ENCODE measurements at places on chromosomes 3 and 15.

- no peak for DNase-seq
- no peaks in the 10 kb centered on the region for H3K36me3 ChIP-seq
- no peaks in the 10 kb centered on the region for H3K4me1 ChIP-seq
- H3K27ac ChIP-seq: no peak overlapping the region
- H3K27me3 ChIP-seq: no peaks in the 10 kb centered on the region
Observed at GRCh38 chr15:38928431-38928830, 363.8 kb upstream of the RASGRP1 start.

DNA sequence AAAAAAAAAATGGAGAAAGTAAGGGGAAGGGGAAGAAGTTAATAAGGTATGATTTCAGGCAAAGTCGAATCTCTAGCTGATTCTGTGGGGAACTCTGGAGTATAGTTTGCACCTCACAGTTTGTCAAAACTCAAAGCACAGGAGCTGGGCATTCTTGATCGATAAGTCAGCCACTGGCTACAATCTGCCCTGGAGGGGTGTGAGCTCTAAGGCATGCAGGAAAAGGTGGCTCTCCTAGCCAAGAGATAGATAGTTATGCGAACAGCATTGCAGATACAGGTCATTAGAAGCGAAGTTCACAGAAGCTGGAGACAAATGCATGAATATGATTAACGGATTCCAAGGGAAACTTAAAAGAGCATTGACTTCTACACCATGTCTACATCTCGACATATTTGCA is 952.6 kb downstream of the AGBL1 start:
- no peak overlapping the region for H3K4me3 ChIP-seq
- no peaks in the 10 kb centered on the region for H3K27me3 ChIP-seq
- no peaks in the 10 kb centered on the region for H3K36me3 ChIP-seq

DNA sequence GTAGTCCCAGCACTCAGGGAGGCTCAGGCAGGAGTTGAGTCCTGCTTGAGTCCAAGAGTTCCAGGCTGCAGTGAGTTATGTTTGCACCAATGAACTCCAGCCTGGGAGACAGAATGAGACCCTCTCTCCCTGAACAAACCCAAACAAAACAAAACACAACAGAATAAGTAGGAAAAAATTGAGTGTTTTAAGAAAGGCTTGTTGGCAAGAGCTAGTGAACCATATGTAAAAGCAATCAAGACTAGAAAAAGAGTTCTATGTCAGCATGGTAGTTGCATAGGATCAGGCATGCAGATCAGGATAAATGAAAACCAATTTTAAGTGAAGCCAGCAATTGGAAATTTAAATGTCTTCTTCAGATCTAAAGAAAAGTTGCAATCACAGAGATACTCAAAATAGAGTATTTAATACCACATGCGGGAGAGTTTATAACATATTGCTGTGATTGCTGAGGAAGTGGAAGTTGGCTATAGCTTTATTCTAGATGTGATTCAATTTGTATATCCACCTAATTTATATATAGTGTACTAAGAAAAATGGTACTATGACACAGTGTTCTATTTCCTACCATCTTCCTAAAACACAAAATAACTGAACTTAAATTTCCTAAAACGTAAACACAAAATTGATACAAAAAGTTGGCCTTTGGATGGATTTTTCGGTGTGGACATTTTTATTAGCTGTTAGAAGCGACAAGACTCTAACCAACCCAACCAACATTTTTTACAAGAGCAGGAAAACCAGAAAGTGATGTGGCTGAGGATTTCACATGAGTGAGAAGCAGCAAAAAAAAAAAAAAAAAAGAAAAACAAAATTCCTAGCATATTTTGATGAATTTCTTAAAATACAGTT is 101.9 kb upstream of the ROBO1 start:
- H3K27me3 ChIP-seq: no peaks in the 10 kb centered on the region
- H3K4me1 ChIP-seq: no peaks in the 10 kb centered on the region
- no peak for DNase-seq
- H3K36me3 ChIP-seq: no peaks in the 10 kb centered on the region
- H3K27ac ChIP-seq: no peak overlapping the region

GRCh38 chr3:5499404-5499803 is 311.9 kb downstream of the EDEM1 start:
- H3K27me3 ChIP-seq: no peaks in the 10 kb centered on the region
- no peak overlapping the region for H3K27ac ChIP-seq
- DNase-seq: no peak
- H3K4me1 ChIP-seq: no peaks in the 10 kb centered on the region
- H3K36me3 ChIP-seq: no peaks in the 10 kb centered on the region

GRCh38 chr3:184910664-184911063 is 98.7 kb downstream of the VPS8 start:
- peaks cover 10% of the 10 kb centered on the region for H3K36me3 ChIP-seq
- H3K27me3 ChIP-seq: no peaks in the 10 kb centered on the region
- no peak overlapping the region for H3K4me3 ChIP-seq
- no peaks in the 10 kb centered on the region for H3K4me1 ChIP-seq

DNA sequence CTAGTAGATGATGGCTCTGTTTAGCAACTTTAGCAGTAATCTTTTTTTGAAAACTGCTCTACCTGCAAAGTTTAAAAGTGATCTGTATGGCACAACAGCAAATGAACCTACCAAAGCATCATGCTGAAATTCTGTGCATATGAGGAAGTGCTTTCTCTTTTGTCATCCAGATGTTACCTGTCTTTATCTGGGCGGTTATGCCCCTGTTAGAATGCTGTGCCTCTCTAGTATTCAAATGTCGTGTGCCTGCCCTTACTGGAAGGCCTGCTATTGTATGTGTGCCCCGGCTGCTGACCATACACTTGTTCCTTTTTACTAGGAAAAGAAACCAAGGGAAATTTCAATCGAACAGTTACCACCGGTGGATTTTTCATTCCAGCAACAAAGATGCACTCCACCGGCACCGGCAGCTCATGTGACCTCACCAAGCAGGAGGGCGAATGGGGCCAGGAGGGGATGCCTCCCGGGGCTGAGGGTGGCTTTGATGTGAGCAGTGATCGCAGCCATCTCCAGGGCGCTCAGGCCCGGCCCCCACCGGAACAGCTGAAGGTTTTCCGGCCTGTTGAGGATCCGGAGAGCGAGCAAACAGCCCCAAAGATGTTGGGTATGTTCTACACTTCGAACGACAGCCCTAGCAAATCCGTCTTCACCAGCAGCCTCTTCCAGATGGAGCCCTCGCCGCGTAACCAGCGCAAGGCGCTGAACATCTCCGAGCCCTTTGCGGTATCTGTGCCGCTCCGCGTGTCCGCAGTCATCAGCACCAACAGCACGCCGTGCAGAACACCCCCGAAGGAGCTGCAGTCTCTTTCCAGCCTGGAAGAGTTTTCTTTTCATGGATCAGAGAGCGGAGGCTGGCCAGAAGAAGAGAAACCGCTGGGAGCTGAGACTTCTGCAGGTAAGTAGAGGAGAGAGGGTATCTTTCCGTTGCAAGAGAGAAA is 61.6 kb downstream of the TMEM39A start:
- no peaks in the 10 kb centered on the region for H3K27me3 ChIP-seq
- no peak overlapping the region for H3K4me3 ChIP-seq
- DNase-seq: no peak
- no peaks in the 10 kb centered on the region for H3K4me1 ChIP-seq
- H3K36me3 ChIP-seq: peaks cover 5% of the 10 kb centered on the region
- H3K27ac ChIP-seq: no peak overlapping the region

DNA sequence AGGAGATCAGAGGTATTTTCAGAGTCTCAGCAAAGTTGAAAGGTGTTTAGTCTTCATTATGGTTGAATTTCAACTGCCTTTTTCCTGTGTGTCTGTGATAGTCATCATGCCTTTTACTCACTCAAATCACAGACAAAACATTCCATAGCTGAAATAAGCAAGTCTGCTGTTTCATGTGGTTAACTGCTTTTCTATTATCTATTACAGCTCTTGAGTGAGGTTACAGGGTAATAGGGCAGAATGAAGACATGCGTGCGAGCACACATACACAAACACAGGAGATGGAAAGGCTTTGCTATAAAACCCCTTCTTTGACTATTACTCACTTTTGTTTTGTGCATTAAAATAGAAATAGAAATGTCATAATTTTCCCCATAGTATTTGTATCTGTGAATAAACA is 192.6 kb upstream of the RARB start:
- no peaks in the 10 kb centered on the region for H3K36me3 ChIP-seq
- no peaks in the 10 kb centered on the region for H3K4me1 ChIP-seq
- DNase-seq: no peak

DNA sequence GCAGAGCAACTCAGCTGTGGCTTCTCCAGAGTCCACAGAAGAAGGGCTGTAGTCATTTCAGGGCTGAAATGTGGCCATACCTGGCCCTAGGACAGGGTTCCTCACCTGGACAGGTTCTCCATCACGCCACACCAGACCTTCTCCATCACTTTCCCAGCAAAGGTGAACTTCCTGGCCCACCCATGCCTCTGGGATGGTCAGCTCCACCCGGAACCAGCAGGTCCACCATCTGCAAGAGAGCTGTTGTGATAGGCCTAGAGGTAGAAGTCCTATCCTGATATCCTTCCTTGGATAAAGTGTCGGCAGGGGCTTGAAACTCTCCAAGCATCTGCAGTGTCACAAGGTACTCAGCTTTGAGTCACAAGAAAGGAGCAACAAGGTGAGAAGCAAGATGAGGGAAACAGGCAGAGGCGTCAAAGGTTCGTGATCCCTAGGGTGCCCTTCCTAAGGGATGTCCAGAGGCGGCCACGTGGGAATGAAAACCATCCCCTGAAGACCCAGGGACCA is 948 bp downstream of the MAN2C1 start:
- peak overlapping the region; percentile 88 for H3K4me3 ChIP-seq
- H3K36me3 ChIP-seq: peaks cover 46% of the 10 kb centered on the region
- H3K27me3 ChIP-seq: no peaks in the 10 kb centered on the region
- no peak for DNase-seq
- H3K27ac ChIP-seq: peak overlapping the region; percentile 97

GRCh38 chr3:197430934-197431333 is 124.8 kb downstream of the BDH1 start:
- H3K36me3 ChIP-seq: no peaks in the 10 kb centered on the region
- no peak overlapping the region for H3K27ac ChIP-seq
- no peaks in the 10 kb centered on the region for H3K27me3 ChIP-seq

DNA sequence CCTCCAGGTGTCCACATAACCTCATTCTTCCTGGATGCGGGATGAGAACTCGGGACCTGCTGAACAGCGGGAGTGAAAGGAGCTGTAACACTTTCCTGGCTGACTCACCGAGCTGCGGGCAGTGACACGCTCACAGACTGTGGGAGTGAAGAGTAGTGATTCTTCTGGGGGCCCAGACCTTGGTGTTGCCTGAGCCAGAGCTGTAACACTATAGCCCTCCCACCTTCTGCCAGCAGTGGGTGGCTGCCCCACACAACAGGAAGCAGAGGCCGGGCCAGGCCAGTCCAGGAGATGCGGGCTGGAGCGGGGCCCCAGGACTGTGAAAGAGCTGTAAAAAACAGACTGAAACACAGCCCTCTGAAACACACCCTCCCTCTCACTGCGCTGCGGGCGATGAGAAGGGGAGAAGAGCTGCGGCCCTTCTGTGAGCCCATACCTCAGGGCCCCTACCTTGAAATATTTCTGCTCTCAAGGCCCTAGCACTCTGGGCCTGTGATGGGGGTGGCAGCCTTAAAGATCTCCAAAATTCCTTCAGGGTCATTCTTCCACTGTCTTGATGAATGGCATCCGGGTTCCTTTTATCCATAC is 464.0 kb upstream of the CCDC54 start:
- no peak for DNase-seq
- no peaks in the 10 kb centered on the region for H3K4me1 ChIP-seq
- H3K36me3 ChIP-seq: no peaks in the 10 kb centered on the region
- no peak overlapping the region for H3K4me3 ChIP-seq

DNA sequence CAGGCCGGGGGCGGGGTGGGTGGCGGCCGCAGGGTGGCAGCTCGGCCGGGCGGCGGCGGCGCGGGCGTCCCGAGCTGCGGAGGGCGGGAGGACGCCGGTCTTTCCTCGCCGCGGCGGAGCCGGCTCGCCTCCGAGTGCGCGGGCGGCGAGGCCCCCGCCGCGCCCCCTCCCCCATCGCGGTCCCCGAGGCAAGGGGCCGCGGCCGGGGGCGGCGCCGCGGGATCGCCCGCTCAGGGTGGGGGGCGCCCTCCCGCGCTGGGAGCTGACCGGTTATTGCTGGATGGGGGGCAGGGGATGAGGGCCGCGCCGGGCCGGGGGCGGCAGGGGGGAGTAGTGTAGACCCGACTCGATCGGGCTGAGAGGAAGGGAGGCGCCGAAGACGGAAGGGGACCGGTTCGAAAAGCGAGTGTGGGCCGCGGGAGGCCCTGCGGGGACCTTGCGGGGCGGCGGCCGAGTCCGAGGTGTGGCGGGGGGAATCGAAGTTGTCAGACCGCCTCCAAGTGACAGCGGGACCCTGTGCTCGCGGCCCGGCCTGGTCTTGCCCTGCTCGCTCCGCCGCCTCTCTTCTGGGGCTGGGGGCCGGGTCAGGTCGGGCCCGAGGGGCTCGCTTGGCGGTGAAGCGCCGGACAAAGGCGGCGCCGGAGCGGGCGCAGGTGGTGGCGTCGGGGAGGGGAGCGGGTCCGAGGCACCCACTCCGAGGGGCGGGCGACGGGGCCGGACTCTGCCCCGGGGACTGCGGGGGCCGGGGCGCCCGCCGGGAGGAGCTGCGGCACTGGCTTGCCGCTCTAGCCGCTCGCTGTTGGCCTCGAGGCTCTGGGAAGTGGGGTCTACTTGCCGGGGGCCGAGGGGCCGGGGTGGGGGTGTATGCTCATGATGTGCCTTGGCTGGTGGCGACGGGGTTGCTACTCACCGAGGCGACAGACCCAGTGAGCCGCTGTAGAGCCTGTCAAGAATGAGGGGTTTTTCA is 1.1 kb downstream of the BAHD1 start:
- H3K27me3 ChIP-seq: peaks cover 2% of the 10 kb centered on the region
- H3K4me1 ChIP-seq: peaks cover 61% of the 10 kb centered on the region
- DNase-seq: peak; percentile 57
